ENCODE measurements at places on chromosomes 11 and 22.

DNA sequence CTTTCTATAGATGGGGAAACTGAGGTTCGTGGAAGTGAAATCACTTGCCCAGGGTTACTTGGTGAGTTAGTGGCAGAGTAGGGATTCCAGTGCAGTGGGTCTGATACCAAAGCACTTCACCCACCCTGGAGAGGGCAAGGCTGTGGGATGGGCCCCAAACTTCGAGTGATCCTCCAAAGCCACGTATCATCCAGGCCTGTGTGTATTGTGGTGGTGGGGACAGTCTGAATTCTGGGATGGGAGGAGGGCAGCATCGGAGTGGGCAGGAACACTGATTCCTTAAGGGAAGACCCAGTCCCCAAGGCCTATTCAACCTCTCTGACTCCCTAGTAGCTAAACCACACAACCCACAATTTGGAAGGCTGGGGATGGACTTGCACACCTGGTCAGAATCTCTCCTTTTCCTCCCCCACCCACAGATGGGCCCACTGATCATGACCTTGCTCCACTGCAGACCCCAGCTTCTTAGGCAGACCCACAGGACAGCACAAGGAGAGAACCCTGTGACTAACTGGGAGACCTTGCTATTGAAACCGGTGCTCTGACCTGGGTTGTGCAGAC is 11.5 kb downstream of the TMPRSS13 start:
- no peak for DNase-seq

DNA sequence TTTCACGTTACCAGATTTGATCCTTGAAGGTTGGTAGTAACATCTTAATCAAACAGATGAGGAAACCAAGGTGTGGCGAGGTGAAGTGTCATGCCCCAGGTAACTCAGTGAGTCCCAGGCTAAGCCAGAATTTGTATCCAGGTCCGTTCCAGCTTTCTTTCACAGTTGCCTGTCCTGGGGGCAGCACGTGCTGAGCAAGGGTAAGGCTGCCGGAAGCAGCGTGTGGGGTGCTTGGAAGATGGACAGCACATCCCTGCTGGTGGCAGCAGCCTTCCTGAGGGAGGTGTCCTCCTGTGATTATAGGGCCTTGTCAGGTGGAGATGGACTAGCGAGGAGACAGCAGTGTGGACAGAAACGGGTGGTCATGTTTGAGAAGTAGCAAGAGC is 50.9 kb downstream of the TRIOBP start:
- DNase-seq, result no peak

DNA sequence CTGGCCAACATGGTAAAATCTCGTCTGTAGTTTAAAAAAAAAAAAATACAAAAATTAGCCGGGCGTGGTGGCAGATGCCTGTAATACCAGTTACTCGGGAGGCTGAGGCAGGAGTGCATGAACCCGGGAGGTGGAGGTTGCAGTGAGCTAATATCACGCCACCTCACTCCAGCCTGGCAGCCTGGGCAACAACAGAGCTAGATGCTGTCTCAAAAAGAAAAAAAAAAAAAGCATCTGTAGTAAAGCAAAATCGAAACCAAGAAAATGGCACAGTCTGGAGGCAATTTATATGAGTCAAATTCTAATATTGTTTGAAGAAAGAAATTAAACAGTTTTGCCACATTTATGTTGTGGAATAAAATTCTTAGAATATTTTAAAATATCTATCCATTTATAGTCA is 365.0 kb upstream of the CHORDC1 start:
- no peak for DNase-seq

GRCh38 chr22:47010211-47010610 is 247.8 kb downstream of the TBC1D22A start:
- DNase-seq, result no peak

GRCh38 chr22:46936378-46936903 is 174.0 kb downstream of the TBC1D22A start:
- DNase-seq, result no peak

GRCh38 chr11:67463680-67464410 is 5.2 kb downstream of the TMEM134 start:
- no peak for DNase-seq

DNA sequence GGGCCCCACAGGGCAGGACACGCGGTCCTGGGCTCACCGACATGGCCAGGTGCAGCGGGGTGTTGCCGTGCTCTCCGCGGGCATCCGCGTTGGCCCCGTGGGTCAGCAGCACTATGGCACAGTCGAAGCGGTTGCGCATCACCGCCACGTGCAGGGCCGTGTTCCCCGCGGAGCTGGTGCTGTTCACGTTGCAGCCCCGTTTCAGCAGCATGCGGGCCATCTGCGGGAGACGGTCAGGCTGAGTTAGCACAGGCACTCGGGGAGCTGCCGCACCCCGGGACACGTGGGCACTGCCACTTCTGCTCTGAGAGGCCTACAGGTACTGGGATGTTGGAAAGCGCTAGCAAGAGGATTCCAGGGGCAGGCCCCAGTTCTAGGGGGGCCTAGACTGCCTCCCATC is 22.3 kb upstream of the BAIAP2L2 start:
- no peak for DNase-seq

DNA sequence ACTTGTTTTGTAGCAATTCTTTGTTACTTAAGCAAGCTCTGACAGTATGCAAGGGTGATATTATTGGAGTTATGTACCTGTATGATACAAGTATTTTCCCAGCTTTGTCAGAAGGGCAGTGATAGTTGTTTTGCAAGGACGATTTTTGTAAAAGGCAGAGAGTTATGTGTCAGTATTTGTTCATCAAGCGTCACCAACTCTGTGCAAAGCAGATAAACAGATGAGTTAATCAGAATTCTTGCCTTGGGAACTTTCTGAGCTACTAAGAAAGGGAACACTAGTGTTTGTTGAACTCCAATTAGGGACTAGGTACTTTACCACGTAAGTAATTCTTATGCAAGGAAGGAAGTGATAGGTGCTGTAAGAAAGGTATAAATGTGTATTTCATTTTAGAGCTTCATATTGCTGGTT is 1.4 kb downstream of the USP47 start:
- peak; percentile 82 for DNase-seq

DNA sequence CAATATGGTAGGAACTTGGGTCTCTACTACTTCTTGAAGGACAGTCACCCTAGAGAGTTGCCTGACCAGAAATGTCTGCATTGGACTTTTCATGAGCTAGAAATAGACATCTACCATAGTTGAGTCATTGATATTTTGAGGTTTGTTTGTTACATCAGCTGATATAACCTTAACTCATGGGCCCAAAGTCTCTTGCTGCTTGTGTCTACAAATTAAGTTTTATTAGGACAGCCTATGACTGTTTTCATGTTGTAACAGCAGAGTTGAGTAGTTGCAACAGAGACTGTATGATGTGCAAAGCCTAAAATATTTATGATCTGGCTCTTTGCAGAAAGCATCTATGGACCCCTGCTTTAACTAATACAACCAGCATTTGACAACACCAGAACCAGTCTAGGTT is 155.3 kb downstream of the MIAT start:
- no peak for DNase-seq

GRCh38 chr11:128285321-128285720 is 302.0 kb downstream of the ETS1 start:
- DNase-seq, result peak; percentile 48

- DNase-seq, result no peak
These were observed 117.0 kb downstream of the FBXO7 start for GRCh38 chr22:32591620-32592019.

DNA sequence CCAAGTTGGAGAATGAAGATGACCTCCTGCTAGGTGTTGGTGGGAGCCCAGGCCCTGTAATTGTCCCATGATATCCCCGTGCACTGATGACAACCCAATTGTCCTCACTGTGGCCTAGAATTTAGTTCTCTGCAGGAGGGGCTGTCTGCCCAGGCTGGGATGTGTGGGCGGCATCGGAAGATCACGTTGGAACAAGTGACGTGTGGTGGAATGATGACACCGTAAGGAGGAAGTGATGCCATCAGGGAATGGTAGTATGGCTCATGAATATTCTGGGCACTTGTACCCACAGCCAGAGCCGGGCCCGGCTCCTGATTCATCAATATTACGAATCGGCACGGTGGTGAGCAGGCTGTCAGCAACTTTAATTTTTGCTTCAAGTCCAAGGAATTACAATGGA is 111.6 kb downstream of the MIAT start:
- DNase-seq, result no peak
